ENCODE measurements at places on chromosomes 6 and 20.

GRCh38 chr20:2596673-2597279 is 55.7 kb upstream of the NOP56 start:
- no peak for DNase-seq

- DNase-seq = no peak
These were observed 4.2 kb downstream of the HLA-G start for GRCh38 chr6:29831776-29832175.

DNA sequence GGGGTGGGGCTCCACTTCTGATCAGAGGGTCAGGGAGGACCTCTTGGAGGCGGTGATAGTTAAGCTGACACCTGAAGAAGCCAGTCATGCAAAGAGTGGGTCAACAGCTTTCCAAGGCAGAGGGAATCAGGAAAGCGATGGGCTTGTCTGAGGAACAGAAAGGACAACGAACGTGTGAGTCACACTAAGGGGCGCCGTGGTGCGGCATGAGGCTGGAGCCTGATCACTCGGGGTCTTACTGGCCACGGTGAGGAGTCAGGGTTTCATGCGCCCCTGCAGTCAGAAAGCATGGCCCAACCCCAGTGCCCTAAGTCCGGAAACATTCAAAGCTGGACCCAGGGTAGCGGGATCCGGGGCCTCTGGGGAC is 50.6 kb upstream of the SLC32A1 start:
- no peak for DNase-seq

DNA sequence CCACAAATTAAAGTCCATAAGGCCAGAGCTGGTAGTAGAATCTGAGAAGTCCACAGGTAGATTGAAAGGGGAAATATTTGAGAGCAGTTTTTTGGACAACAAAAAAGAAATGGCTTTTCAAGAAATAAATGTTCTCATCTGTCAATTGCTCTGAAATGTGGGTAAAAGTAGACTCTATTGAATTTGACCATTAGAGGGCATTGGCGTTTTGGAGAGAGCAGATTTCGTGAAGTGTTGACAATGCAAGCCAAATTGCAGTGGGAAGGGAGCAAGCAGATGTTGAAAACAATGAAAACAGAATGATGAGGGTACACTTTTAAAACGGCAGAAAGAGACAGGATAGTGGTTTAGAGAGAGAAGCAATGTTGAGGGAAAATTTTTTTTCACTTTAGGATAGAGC is 149.1 kb upstream of the FAM83B start:
- no peak for DNase-seq

- DNase-seq = no peak
These were observed 17.9 kb upstream of the ABRACL start for GRCh38 chr6:139010674-139011073.

GRCh38 chr6:12364621-12365020 is 74.5 kb downstream of the EDN1 start:
- no peak for DNase-seq

DNA sequence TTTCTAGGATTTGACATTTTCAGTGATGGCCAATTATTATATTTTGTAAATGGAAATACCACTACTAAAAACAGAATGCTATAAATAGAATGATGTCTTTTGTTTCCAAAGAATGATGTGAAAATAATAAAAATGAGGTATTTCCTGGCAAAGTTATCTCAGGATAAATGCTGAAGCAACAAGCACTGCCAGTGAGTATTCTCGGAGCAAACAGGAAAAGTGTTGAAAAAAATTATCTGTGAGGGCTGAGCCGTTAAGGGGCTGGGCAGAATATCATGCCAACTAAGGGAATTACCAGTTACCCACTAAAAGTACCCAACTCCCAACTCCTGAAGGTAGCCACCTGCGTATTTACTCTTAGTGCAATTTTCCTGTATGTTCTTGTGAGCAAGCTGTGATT is 23.6 kb upstream of the SCAF8 start:
- no peak for DNase-seq

GRCh38 chr6:165889636-165890403 is 226.8 kb upstream of the PDE10A start:
- no peak for DNase-seq

DNA sequence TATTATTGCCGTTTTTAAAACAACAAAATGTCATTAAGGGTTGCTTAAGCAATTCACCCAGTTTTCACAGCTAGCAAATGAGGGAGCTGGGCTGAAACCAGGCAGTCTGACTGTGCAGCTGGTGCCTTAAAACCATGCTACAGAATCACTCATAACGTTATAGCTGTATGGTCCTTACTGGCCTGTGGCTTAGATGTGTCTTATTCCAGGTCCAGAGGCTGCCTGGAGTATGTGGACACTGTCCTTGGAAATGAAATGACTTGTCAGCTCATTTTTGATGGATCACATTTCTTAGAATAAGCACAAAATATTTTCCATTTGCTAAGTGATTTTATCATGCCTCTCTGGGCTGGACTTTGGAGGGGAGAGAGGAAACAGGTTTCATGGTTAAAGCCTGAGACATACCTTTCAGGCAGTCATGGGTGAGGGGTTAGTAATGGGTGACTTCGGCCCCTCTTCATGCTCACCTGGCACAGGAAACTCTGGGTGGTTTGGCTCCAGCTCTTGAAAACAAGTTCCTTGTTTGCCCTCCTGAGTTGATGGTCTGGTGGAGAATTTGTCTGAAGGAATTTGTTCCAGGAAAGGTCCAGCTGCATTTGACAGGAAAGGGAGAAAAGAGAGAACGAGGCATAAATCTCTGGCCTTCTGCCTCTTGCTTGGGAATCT is 823.2 kb downstream of the DHX35 start:
- DNase-seq = no peak

DNA sequence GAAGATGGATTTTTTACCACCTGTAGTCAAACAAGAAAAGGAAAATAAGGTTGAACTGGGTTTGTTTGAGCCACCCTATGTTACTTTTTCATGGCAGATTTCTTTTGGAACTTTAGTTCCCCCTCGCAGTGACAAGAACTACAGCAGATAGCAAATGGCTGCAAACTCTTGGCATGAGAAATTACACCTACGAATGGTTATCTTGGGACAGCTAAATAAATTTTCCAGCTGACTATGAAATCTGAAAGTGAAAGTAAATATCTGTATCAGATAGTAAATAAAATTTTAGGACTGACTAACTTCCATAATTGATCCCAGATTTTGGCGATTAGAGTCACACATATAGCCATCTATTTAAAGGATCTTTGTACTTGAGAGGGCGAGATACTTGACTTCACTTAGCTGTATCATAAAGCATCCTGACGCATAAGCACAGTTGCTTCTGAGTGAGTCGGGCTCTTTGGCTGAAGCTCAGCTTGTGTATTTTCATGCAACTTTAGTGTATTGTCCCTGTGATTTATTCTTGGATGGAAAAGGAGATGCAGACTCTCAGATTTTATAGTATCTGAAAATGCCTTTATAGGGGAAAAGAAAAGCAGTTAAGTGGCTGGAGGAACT is 125.3 kb upstream of the B3GAT2 start:
- DNase-seq = no peak

- DNase-seq = no peak
These were observed 121.7 kb downstream of the BCAS1 start for GRCh38 chr20:53948383-53949318.

- no peak for DNase-seq
These were observed 236.7 kb downstream of the FARS2 start for GRCh38 chr6:5497896-5498578.

DNA sequence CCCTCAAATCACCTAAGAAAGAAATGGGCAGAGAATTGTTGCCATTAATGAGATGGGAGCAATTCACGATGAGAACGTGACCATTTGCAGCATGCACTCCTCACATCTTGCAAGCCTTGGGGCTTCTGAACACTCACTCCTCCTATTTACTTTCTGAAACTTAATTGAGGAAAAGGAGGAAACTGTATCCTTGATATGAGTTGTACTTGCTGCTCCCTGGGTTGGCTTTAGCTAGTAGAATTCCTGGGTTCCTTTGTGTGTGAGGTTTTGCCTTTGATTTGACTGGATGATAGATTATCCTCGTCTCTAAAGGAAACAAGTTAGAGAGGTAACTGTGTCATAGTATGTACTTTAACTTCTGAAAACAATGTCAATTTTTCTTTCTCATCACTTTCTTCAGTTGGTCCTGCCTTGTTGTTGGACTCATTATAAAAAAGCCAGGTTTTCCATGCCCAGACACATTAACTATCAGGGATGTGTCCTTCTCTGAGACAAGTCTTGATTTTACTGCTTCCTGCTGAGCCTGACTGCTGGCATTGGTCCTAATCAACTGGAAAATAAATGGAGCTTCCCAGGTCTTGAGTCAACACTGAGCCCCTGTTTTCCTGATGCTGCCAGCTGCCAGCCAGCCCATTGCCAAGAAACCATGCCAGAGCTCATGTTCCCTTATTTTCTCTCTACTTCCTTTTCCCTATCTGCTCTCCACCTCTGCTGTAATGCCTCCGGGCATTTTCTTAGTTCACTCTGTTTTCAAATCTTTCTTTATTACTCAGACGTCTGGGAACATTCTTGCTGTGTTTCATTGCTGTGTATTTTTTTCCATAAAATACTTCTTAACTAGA is 6.0 kb upstream of the MRAP2 start:
- DNase-seq = no peak

DNA sequence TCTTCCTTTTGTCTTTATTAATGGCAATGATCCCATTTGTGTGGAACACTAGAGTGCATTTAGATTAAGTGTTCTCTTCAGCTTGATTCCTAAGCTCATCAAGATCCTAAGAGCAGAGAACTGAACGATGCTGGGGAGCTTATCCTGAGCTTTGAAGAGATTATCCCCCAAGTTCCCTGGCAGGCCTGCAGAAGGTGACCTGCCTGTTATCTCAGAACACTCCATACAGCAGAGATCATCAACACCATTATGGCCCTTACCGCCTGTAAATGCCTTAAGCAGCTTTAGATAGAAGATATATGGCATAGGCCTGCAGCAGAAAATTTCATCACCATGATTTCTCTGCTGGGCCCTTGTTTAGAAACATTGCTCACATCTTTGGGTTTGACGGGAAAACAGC is 779.9 kb upstream of the MAP3K7 start:
- no peak for DNase-seq

- no peak for DNase-seq
These were observed 70.2 kb downstream of the PERP start for GRCh38 chr6:138037009-138037504.

DNA sequence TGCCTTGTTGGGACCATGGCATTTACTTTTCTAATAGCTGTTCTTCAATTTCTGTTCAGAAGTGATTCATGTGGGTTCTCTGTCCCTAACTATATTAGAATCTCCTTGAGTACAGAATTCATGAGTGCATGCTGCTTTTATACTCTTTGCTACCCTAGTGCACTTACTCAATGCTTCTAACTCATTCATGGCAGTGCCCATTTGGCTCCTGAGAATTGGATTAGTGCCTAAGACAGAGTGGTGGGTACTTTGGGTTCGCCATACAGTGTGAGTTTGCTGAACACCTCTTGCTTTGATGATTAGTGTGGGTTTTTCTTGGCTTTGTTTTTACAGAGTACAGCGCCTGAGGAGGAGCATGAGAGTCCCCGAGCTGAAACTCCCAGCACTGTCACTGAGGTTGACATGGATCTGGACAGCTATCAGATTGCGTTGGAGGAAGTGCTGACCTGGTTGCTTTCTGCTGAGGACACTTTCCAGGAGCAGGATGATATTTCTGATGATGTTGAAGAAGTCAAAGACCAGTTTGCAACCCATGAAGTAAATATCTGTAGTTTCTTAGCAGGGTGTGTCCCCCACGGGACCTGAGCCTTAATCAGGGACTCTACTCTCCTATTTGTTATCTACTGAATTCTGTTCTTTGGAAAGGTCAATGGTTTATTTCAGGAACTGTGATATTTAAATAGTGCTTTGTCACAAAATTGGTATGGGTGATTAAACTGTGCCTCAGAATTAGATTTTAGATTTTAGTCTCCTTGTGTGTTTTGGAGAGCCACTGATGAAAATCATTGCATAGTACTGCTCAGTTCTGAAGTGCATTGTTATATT is 150.7 kb downstream of the UTRN start:
- no peak for DNase-seq

DNA sequence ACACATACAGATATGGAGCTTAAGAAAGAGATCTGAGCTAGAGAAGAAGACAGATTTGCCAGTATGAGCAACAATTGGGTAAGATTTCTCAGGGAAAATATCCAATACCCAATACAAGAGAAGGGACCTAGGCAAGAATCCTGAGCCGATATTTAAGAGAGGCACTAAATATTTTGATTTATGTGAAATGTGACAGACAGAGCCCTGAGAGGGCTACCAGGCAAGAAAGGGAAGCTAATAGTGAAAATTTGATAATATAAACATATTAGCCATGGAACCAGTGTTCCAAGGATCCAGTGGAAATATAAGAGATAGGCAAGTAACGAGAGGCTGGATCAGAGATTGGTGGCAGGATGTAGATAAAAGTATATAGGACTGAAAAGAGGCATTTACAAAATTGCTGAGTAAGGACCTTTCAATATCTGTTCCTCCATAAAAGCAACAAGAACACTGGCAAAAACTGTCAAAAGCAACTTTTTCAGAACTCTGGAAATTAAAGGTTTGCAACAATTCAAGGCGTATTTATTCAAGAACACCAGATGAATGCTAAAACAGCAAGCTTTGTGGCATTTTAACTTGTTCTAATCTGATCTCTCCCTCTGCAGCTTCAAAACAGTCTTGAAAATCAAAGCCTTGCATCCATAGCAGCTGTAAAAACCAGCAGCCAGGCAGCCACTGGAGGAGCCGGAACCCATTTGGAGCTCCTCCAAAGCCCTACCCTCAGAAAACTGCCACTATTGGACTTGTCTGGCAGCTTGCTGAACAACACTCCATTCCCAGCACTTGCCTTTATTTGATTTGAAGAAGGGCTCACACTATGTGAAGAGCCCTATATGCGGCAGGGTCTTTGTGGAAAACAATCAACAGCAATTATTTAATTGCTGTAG is 58.8 kb downstream of the REV3L start:
- DNase-seq = no peak

DNA sequence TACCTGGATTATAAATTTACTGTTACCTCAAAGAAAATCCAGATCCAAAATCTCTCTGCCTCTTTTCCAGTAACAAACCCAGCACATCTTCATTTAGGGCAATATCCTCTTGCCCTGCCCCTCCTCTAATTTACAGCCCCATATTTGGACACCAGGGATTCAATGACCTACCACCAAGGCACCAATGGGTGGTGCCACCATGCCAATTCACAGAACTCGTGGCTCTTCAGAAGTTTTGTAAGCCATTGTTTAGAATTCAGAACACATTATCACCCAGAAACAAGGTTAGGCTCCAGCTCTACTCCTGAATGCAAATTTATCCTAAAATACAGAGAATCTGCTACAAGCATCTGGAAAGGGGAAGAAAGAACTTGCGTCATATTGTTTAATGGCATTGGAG is 67.8 kb upstream of the SASH1 start:
- no peak for DNase-seq

GRCh38 chr6:108570517-108570916 is 9.8 kb downstream of the FOXO3 start:
- no peak for DNase-seq

DNA sequence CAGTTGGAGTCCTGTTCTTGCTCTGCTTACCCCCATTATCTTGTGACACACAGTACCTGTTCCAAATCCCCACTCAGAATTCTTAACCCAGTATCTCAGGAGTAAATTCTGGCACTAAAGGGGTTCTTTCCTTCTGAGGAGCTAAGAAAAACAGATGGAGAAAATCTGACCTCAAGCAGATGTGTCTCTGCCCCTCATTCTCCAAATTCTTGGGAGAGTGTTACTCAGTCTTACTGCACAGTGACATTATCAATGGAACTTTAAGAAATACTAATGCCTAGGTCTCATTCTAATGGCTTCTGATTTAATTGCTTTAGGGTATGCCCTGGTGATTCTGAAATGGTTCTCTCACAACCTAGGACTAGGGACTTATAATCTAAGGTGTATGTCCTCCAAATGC is 40.6 kb upstream of the PTPRK start:
- no peak for DNase-seq

- no peak for DNase-seq
These were observed 23.7 kb upstream of the PPP1R14C start for GRCh38 chr6:150119173-150119572.
